Heart left ventricle (tissue), 16 donors: ENCODE measurements at places on chromosomes 1 and 21. TPM values are rescaled to one million over a fixed set of nuclear protein-coding genes. Genes with fewer than 3 reads are reported as not detected.
A peak's percentile ranks its signal among the peaks of the same experiment; 100 is the strongest.

RGS18 gene
- total RNA-seq, result 1.4 TPM

PPP1R12B gene
- total RNA-seq, result 368 TPM

NR0B2 gene
- total RNA-seq, result 10.4 TPM

TMPRSS15 gene
- not detected for total RNA-seq

UMODL1 gene
- total RNA-seq, result 0.07 TPM

GPATCH3 gene
- 11.2 TPM for total RNA-seq

FALEC gene
- total RNA-seq, result 0.51 TPM

PRKAB2 gene
- total RNA-seq, result 28.9 TPM

LPAR3 gene
- 18.9 TPM for total RNA-seq

ECM1 gene
- total RNA-seq, result 10.9 TPM

XCL1 gene
- 0.14 TPM for total RNA-seq

SOX13 gene
- 10.8 TPM for total RNA-seq

DNA sequence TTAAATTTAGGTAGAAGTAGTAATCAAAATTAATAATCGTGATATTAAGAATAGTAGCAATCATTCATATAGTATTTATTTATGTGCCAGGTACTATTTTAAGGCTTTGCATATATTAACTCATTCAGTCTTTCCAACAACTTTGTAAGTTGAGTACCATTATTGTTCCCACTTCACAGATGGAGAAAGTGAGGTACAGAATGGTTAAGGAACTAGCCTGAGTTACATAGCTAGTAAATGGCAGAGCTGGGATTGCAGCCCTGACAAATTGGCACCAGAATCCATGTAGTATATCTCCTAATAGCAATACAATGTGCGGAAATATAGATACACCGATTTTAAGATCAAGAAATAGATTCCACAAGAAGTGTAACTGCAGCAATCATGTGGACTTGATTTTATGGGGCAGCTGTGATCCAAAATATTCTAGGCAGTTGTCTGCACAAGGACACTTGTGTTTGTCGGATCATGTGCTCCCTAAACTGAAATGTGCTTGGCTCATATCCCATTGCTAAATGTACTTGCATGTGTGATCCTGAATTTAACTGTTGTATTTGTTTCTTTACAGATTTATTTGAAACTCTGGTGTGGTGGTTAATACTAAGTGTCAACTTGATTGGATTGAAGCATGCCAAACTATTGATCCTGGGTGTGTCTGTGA is 5.8 kb upstream of the GTF2B start:
- no peak for DNase-seq

DNA sequence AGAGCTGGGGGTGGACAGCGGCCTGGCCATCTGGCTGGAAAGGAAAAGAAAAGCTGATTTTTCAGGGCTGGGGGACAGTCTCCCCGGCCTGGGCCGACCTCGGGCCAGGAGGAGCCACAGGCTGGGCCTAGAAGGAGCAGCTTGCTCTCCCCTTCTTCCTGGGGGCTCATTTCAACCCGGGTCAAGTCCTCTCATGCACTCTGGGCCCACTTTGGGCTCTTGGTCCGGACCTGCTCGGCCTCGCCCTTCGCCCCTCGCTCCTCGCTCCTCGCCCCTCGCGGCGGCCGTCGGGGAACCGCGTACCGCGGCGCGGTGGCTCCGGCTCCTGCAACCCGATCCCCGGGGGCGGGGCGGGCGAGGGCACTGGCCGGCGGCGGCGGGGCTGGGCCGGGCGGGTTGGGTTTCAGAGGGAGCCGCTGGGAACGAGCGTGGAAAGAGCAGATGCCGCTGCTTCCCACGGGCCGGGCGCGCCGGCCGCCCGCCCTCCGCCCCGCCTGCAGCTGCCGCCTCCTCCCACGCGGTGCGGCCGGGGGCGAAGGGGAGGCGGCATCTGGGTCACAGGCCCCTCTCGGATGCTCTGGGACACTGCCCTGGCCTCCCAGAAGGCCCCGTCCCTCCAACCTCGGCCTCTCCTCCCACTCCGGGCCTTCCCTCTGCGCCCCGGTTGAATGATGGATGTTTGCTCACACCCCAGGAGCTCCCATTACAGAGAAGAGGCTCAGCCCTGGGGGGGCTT is 6.6 kb downstream of the HEYL start:
- peak; percentile 88 for DNase-seq

DNA sequence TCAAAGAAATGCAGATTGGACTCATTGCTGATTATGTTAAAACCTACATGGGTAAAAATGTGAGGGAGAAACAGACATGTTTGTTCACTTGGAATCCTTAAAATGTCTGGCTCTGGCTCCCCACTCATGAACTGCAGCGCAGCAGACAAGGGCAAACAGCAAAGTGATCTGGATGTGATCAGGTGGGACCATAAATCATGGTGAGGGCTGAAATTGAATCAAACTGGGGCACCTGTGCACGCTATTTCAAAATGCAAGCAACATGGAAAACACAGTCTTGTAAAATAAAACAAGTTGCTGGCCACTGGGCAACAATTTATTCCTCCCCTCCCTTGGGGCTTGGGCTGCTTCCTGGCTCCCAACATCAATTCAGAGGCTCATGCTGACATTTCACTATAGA is 373.4 kb downstream of the SEC16B start:
- no peak for DNase-seq

- no peak for DNase-seq
These were observed 60.2 kb upstream of the PBX1 start for GRCh38 chr1:164498792-164499191.

GRCh38 chr21:31780944-31781343 is 49.0 kb upstream of the SCAF4 start:
- DNase-seq, result no peak

- DNase-seq, result no peak
These were observed 29.5 kb downstream of the PLPPR5 start for GRCh38 chr1:98975113-98975512.

DNA sequence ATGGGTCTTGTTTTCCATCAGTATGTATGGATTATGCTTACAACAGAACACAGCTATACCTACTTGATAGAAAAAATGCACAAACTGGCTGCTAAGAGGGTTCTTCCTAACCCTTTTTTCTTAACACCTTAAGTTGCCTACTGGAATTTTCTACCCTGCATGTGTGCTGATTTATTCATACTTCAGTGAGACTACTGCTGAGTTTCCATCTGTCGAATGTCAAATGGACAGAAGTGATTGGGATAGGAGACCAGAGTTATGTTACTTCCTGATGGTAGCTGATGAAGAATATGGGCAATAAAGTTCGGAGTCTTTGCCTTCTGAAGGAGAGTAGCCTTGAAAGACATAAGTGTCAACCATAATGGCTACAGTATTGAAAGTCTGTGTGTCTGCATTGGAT is 6.5 kb upstream of the DNM3 start:
- no peak for DNase-seq

GRCh38 chr1:7425771-7426170 is 345.3 kb upstream of the VAMP3 start:
- DNase-seq, result no peak

- DNase-seq, result peak; percentile 51
These were observed 63.9 kb upstream of the EFHD2 start for GRCh38 chr1:15345705-15346345.

DNA sequence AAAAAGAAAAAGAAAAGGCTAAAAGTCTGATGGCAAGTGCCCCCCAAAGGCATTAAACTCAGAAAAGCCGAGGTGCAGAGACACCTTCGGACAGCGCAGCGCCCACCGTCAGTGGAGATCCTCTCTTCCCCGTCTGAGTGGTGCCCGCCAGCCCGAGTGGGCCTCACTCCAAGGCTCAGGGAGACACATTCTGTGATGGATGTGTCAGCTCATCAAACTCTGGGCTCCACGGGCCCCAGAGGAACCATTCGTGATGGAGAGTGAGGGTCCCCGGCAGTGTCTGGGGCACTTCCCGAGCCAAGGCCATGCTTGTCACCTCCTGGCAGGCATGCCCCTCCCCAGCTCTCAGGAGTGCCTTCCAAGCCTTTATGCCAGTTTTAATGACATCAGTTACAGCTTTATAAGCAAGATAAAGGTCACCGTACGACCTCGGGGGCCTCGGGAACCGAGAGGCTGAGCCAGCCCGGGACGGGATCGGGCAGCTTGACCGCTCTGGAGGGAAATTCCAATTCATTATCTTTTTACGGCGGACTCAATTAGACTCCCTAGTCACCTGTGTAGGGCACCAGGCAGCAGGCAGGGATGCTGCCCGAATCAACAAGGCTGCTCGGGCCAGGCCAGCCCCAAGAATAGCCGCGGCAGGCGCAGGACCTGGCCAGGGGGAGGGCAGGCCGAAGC is 49.5 kb downstream of the MORN1 start:
- DNase-seq, result peak; percentile 10

- no peak for DNase-seq
These were observed 765.6 kb upstream of the B3GALT2 start for GRCh38 chr1:193951984-193952383.

DNA sequence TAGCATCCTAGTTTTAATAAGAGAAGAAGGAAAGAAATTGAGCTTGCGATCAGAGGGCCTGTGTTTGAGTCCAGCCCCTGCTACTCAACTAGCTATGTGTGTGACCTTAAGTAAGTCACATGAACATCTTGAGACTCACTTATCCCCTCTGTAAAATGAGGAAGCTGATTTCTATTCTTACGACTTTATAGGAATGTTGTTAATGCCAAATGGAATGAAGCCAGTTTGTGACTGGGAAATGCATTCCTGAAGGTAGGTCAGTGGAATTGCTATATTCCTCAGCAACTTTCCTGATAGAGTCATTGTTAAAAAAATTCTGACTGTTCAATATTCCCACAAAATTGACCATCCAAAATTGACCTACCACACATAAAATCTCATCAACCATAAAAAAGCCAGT is 14.9 kb downstream of the FASLG start:
- no peak for DNase-seq

DNA sequence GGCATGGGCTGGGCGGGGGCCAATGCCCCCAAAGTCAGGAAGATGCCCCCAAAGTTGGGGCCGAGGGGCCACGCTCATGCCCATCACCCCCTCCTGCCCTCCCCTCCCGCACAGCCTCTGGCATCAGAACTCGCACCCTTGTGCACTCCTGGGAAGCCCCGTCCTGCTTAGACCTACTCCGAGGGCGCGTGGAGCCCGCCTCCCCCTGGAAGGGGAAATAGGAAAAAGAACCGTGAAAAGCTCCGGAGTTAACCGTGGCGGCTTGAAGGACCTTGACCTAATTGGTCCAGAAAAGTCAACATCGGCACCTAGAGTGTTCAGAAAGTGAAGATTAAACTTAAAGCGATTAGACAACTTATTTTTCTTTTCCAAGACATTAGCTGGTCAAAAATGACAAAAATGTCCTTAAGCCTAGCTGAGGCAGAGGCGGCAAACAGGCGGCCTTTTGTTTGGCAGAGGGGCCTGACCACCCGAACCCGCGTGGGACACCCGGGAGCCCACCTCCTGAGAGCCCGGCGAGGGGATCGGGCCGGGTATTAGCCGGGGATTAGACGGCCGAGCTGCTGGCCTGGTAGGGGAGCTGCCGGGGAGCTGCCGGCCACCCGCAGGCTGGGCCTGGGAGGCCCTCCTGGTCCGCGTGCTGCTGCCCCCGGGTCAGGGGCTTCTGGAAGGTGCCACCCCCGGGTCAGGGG is 65.5 kb downstream of the PRDM16 start:
- no peak for DNase-seq

DNA sequence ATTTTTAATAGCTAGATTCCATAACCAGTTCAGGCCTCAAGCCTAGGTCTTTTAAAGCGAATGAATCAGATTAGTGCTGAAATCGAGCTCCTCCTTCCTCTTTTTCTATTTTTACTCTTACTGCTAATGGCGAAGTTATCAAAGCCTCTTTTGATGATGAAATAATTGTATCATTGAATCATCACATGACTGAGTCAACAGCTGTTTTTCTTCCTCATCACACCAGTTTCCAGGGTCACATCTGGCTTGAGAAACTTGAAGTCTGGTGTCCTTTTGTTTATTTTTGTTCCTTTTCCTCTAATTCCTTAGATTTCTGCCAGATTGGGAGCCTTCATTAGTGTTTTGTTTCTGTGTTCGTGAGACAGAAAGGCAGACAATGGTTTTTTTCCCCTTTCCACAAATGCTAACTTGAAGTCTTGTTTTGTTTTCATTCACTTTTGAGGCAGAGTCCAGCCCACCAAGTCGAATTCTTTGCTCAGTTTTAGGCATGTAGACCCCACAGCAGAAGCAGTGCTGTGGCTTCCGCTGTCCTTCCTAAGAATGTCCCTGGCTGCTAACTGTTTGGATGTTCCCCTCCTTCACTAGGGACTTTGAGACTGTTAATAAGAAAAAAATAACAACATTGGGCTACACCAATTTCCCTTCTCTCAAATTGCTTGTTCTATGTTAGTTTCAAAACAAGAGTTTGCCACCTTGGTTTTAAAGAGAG is 51.9 kb upstream of the FMOD start:
- DNase-seq, result no peak

DNA sequence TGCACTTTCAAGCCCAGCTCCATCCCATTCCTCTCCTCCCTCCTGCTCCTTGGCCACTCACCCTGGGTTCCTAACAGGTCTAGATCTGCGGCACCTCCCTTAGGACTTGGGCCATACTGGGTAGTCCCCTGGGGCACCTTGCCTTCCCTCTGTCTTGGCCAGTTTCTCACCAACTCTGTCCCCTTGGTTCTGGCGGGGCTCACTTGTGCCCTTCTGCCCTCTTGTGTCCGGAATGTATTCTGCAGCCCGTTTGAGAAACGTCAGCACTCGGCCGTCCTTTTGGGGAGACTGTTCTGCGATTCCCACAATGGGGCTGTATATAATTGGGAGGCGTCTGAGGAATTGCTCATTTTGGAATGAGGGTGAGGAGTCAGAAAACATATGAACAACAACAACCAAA is 162.4 kb downstream of the ZSCAN20 start:
- no peak for DNase-seq

GRCh38 chr1:157151506-157151905 is 13.3 kb upstream of the ETV3 start:
- DNase-seq, result no peak

GRCh38 chr1:180084867-180085266 is 69.8 kb upstream of the QSOX1 start:
- no peak for DNase-seq

GRCh38 chr1:241934201-241934848 is 23.2 kb upstream of the BECN2 start:
- DNase-seq, result no peak

- DNase-seq, result no peak
These were observed 10.2 kb downstream of the SMAP2 start for GRCh38 chr1:40383488-40384412.

DNA sequence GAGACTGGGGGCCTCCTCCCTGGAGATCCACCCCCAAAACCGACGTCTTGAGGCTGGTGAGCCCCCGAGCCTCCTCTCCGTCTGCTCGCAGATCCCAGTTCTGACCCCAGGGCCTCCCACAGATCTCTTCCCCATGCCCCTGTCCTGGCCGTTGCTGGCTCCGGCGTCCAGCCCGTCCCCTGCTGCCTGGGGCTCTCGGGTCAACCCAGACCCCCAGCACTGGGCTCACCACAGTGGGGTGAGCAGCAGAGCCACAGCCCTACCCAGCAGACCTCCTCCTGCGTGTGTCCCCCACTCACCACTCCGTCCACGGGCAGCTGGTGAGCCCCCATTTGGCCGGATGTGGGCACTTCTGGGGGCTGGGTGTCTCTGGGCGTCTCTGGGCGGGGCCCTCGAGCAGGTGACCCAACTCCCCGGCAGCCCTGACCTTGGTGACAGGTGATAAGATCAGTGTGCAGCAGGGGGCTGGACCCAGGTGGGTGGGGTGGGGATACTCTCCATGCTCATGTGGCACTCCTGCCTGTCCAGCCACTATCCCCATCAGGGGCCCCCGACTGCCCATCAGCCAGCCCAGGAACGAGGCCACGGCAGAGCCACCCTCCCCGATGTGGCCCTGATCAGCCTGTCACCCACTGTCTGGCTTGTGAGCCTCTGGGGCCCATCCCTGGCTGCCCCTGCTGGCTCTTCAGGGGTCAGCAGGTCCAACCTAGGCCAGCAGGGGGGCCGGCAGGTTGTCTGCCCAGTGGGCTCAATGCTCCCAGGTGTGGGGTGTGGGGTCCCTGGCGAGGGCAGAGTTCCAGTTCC is 709 bp downstream of the TNFRSF14 start:
- no peak for DNase-seq

- no peak for DNase-seq
These were observed 56.1 kb downstream of the DNTTIP2 start for GRCh38 chr1:93822730-93823425.
